ENCODE measurements at places on chromosomes 16 and 17. TPM values are rescaled to one million over a fixed set of nuclear protein-coding genes. Genes with fewer than 3 reads are reported as not detected.

KRTAP1-5 gene
- 0.57 TPM for total RNA-seq

ODAD4 gene
- total RNA-seq, result 0.74 TPM

GLG1 gene
- 136 TPM for total RNA-seq

RGS11 gene
- total RNA-seq, result 3.7 TPM
